Activated CD4-positive, alpha-beta T cell treated with anti-CD3 and anti-CD28 coated beads for 4 hours (primary cell): ENCODE measurements at places on chromosomes 6 and 20.

GRCh38 chr20:62762376-62762775 is 33.9 kb upstream of the MRGBP start:
- no peak for DNase-seq

GRCh38 chr6:44096612-44097011 is 30.6 kb downstream of the MRPL14 start:
- peak; percentile 80 for DNase-seq

DNA sequence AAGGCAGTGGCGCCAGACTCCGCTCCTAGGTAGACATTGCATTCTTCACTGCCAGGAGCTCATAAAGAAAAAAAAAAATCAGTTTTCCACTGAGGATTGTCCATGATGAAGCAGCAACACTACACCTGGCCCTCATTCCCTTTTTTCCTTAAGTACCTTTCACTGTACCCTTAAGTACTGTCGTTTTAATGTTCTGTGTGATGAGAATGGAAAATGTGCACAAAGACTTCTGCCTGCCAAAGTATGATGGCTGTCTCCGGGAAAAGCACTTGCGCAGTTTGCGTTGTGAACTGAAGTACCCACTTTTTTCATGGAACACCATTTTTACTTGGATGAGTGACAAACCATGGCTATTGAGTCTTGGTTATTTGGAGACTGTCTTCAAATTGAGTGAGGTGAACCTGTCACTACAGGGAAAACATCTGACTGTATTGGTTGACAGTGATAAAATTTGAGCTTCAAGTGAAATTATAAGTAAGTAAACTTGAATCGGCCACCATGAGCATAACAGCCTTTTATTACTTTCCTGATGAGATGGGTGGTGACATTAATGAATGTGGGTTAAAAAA is 104.8 kb downstream of the NCOA3 start:
- no peak for DNase-seq

GRCh38 chr6:116881236-116881635 is 4.2 kb downstream of the RFX6 start:
- no peak for DNase-seq

DNA sequence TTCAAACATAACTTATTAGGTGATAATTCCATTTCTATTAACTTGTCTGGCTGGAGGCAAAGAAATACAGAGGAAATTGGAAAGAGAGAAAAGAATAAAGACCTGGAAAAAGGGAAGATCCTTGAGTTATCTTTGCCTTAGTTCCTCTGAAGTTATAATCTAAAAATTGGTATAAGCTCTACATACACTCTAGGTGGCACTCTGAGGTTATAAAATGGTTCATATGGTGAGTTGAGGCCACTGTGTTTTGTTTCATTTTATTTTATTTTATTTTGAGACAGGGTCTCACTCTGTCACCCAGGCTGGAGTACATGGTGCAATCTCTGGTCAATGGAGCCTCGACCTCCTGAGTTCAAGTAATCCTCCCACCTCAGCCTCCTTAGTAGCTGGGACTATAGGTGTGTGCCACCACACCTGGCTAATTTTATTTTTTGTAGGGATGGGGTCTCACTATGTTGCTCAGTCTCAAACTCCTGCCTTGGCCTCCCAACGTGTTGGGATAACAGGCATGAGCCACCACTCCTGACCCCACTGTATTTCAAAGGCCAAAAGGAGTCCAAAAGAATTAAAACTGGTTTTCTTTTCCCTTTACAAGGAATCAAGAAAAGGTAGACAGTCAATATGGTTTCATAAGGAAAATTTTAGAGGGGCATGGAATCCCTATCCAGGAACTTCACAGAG is 19.4 kb downstream of the GPX6 start:
- no peak for DNase-seq

DNA sequence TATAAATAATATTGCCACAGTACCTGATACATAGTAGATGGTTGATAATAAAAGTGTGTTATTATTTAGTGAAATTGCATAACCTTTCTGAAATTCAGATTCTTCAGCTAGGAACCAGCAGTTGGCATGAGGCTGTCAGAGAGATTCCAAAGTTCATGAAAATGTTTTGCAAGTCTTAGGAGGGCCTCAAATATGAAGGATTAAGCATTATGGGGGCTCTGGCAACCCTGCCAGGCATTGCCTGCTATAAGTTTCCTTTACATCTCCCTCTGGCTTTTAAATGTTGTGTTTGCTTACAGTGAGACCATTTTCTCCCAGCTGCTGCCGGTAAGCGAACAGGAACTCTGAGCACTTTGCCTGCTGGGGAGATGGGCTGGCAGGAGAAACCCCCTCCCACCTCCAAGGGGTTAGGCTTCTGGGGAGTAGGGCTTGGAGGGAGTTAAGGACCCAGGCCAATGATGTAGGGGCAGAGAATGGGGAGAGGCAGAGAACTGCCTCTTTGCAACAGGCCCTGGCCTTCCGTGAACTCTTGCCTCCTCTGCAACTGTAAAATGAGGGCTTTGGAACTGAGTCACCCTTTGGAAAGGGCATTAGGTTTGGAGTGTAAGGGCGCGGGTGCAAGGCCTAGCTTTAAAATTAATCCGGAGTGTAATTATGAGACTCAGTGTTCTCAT is 33.2 kb upstream of the KIF3B start:
- no peak for DNase-seq

DNA sequence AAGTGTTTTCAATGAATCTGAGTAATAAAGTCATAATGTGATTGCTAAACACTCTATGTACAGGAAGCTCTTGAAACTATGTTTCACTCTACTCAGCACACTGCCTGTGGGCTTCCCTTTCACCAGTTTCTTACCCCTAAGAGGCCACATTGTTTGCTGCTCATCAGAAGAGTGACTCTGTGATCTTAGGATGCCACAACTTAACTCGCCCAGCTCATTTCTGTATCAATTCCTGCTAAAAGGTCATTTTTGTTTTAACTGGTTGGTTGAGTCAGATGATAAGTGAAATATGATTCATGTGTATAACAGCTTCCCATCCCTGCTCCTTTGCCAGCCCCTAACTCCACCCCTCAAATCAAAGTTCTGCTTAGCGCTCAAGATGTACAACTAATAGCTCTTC is 9.8 kb upstream of the NDUFAF4 start:
- no peak for DNase-seq

- DNase-seq, result no peak
Observed at GRCh38 chr6:12010635-12011275, 1.4 kb upstream of the HIVEP1 start.

- no peak for DNase-seq
Observed at GRCh38 chr6:37725957-37726356, 28.3 kb upstream of the MDGA1 start.

GRCh38 chr6:90466154-90466940 is 120.5 kb downstream of the MAP3K7 start:
- no peak for DNase-seq

DNA sequence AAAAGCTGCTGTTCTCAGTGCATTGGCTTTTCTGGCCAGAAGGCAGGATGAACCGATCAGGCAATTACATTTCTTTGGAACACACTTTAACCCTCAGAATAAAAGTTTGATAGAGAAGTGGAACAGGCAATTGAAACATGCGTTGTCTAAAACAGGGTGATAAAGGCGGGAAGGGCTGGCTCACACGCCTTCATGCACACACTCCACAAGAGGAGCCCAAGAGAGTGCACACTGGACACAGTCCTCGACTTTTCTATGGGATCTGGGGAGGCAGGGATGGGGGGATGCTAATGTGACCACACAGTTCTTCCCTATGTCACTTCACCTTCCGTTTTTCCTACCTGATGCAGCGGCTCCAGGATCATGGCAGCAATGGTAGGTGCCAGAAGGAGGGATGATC is 30.9 kb upstream of the TUBB2A start:
- no peak for DNase-seq

GRCh38 chr6:11835065-11835464 is 56.5 kb upstream of the ADTRP start:
- DNase-seq, result no peak

- DNase-seq, result no peak
Observed at GRCh38 chr6:34575326-34575725, 19.2 kb upstream of the SPDEF start.

DNA sequence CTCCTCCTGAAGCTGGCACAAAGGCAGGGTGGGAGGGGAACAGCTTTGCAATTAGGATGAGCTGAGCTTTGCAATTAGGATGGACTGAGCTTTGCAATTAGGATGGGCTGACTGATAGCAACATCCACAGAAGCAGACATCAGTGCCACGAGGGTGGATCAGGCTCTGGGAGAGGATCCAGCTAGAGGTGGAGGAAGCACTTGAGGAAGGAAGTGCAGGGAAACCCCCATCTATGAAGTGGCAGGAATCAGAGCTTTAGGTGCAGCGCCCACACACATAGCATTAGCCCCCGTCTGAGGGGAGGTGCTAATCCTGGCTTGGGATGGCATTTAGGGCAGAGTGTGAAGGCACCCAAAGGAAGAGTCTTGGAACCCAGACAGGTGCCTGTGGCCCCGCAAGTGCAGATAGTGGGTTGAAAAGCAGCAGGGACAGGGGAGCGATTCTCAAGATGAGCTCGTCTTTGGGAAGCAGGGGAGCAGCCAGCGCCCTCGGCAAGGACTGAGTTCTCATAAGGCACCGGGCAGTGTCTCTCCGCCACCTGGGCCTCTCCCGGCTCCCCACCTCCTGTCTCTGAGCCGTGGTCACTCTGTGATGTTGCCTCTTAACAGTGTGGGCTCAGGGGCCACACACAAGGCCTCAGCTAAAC is 12.0 kb upstream of the THBS2 start:
- no peak for DNase-seq

- DNase-seq, result no peak
Observed at GRCh38 chr6:85291326-85291725, 158.6 kb upstream of the NT5E start.

- no peak for DNase-seq
Observed at GRCh38 chr6:133432021-133432989, 191.1 kb downstream of the EYA4 start.
